ENCODE measurements at places on chromosomes 6 and 20.
A peak's percentile ranks its signal among the peaks of the same experiment; 100 is the strongest.

- no peak for ATAC-seq
These were observed 225.5 kb downstream of the BCKDHB start for GRCh38 chr6:80331974-80332373.

DNA sequence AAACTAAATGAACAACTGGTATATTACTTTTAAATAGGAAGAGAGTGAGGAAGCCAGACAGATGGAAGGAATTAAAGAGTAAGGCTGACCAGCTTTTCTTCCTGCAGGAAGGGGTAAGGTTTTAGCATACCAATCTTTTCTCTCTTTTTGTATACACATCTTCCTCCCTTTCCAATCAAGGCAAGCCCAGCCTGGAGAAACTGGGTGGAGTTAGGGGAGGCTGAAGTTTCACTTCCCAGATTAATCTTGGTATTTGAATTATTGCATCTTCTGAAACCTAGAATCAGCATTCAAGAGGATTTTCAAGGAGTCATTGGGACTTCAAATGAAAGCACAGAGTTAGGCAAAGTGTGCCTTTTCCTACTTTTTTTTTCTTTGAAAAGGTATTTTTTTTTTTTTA is 33.1 kb downstream of the TMEM14A start:
- no peak for ATAC-seq

GRCh38 chr6:48177786-48178185 is 66.8 kb upstream of the PTCHD4 start:
- no peak for ATAC-seq

DNA sequence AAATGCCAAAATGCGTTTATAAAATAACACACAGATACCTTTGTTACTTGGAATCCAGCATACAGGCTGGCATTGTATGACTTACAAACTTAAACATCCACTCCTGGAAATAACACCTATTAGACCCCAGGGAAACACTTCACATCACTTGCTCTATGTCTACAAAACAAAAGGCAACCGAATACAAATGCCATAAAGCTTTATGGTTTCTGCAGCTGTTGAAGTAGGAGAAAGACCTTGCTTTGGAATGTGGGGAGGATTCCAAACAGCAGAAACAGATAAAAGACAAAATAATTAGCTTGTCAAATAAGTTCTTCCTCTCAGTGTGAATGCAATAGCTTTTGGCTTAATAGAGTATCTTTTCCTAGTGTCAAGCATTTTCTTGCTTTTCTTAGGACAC is 9.8 kb upstream of the AMD1 start:
- no peak for ATAC-seq

- no peak for ATAC-seq
These were observed 106.7 kb upstream of the FLRT3 start for GRCh38 chr20:14444106-14444505.

DNA sequence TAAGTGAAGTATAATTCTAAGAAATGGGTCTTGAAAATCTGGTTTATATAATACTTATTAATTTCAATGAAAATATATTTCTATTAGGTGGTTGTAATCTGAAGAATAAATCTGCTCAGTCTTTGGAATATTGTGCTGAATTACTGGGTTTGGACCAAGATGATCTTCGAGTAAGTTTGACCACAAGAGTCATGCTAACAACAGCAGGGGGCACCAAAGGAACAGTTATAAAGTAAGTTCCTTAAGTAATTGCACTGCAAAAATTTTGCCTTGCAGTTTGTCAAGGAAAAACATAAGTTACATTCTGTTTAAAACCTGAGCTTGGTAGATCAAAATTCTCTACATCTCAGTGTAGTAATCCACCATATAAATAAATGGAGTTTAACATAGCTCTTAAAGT is 106.0 kb downstream of the MYO6 start:
- ATAC-seq = no peak

GRCh38 chr6:25958700-25959162 is 3.9 kb upstream of the TRIM38 start:
- no peak for ATAC-seq

DNA sequence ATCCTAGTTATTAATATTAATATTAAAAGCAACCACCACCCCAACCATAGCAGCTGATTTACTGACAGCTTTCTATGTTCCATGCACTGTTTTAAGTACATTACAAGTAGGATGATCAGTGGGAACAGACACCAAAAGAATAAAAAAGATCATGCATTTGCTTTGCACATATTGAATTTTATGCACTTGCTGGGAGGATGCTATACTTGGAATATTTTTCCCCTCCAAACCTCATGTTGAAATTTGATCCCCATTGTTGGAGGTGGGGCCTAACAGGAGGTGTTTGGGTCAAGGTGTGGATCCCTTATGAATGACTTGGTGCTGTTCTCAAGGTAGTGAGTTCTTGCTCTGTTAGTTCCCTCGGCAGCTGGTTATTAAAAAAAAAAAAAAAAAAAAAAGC is 178.9 kb upstream of the MYLIP start:
- ATAC-seq = no peak

DNA sequence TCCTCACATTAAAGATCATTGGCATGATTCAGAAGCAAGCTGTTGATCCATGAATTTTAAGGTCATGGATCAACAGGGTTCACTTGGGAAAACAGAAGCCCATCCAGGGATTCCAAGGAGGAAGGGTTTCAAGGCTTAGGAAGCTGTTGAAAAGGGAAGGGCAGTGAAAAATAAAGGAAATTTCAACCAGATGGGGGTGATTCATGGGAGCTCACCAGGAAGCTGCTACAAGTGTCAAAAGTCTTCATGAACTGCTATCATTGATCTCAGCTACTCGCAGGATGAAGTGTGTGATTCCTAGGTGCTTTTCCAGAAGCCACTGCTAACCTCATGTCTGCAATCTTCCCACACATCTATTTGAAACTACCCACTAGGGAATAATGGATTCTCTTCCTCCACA is 26.2 kb downstream of the ADTRP start:
- ATAC-seq = no peak

DNA sequence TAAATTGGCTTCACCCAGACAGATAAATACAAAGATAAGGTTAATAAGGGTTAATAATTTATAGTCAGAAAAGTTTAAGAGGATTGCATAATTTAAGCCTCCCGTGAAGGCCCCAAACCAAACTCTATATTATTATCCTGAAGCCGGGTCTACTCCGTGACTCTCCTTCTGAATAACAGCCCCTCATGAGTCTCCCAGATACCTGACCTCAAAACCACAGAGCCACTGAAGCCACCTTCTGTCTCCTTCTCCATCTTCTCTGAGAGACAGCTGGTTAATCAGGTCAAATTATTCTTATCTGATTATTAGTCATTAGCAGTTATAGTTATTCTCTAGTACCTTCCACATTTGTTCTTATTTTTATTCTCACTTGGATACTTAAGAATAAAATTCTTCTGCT is 569.2 kb upstream of the AGPAT4 start:
- ATAC-seq = no peak

- ATAC-seq = no peak
These were observed 49.1 kb downstream of the FAM120B start for GRCh38 chr6:170355661-170356060.

DNA sequence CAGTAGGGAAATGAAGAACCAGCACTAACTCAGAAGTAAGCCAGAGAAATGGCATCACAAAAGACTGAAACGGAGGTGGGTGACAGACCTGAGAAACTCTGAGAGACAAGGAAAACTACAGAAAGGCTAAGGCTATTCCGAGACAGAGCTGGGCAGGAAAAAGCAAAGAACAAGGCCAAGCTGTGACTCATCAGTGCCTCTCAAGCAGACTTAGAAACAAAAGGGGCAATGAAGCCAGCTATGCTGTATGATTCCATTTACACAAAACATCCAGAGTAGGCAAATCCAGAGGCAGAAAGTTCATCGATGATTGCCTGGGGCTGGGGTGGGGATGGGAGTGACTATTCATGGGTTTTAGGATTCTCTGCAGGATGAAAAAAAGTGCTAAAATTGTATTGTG is 50.0 kb downstream of the SLC23A2 start:
- ATAC-seq = no peak

- ATAC-seq = no peak
These were observed 193.0 kb downstream of the ZFAND3 start for GRCh38 chr6:38012573-38012972.

DNA sequence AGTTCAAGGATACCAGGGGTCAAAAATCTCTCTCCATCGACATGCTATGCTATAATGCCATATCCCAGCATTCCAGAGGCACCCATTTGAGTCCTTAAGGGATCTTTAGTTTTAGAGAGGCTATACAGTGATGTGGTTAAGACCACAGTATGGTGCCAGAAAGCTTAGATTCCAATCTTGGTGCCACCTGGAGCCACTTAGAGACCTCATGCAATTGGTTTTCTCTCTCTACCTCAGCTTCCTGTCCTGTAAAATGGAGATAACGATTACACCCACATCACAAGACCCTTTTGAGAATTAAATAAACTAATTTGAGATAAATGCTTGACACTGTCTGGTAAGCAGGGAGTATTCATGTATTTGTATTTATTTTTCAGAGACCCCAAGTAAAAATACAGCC is 39.0 kb downstream of the PLAGL1 start:
- no peak for ATAC-seq

DNA sequence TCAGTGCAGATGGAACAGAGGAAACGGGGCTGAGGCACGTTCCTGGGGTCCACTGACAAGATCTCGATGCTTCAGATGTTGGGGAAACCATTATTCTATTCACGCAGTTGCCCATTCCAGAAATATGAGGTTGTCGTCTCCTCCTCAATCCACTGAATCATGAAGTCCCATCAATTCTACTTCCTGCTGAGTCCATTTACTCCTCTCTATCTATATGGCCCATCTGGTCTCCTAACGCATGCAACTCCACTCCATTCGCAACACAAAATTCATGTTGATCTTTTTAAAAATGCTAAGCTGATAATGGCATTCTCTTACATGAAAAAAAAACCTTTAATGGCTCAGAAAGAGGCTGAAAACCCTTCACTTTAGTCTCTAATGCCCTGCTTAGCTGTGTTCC is 37.5 kb downstream of the MAP3K5 start:
- no peak for ATAC-seq

GRCh38 chr20:45181639-45182038 is 6.9 kb downstream of the PI3 start:
- ATAC-seq = no peak

DNA sequence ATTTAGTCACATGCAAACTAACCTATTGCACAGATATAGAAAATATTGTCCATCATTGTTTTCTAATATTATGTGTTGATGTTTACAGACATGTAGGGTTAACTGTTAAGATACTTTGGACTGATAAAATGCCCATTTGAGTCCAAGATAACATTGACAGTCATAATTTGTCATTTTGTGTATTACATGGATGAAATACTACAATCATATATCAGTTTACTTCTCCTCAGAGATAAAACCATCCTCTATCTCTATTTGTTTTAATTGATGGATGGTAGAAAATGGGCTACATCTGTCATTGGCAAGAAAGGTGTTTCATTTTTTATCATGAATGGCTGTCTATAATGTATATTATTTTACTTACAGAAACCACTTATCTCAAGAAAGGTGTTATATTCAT is 6.2 kb downstream of the EPHA7 start:
- no peak for ATAC-seq

GRCh38 chr6:2818593-2818992 is 23.1 kb downstream of the SERPINB1 start:
- ATAC-seq = peak; percentile 47

DNA sequence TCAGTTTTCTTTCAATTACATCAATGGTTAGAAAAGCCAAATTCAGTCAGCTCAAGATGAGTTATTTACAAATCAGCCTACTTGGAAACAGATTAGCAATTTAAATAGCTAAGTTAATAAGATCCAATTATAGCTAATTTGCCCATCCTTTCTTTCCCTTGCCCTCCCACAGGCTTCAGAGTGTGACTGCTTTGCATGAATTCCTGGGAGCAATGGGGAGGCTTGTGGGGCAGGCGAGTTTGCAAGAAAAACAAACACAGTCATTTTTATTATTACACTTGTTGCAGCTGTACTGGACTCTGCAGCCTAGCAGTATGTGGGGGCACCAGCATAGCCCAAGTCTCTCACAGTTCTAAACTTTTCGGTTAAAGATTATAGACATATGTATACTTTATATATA is 219.0 kb downstream of the NKAIN2 start:
- no peak for ATAC-seq

DNA sequence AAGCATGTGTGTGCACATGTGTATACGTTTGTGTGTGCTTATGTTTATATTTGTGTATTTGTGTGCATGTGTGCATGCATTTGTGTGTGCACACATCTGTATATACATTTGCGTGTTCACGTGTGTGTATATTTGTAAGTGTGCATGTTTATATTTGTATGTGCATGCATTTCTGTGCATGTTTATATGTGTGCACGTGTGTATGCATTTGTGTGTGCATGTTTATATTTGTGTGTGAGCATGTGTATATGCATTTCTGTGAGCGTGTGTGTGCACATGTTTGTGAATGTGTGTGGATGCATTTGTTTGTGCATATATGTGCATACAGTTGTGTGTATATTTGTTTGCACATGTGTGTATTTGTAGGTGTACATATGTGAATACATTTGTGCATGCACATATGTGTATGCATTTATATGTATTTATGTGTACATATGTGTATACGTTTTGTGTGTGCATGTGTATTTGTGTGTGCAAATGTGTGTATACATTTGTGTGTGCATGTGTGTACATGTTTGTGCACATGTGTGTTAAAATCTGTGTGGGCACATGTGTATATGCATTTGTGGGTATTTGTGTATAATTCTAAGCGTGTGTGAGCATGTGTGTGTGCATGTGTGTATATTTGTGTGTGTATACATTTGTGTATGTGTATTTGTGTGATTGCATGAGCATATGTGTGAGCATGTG is 140.4 kb upstream of the AFDN start:
- no peak for ATAC-seq

DNA sequence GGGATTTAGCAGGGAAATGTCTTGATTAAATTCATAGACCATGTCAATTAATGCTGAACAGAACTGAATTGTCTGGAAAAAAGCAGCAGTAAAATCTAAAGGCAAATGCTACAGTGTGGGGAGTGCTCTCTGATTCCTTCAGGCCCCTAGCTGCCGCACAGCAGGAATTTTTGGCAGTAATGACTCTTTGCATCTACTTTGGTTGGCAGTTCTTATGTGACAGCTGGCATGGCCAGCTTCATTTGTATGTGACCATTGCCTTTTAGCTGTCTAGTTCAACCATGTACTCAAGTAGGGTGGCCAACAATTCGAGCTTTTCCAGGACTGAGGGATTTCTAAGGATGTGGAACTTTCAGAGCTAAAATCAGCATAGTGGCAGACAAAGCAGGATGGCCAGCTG is 499.1 kb upstream of the MAN1A1 start:
- no peak for ATAC-seq

DNA sequence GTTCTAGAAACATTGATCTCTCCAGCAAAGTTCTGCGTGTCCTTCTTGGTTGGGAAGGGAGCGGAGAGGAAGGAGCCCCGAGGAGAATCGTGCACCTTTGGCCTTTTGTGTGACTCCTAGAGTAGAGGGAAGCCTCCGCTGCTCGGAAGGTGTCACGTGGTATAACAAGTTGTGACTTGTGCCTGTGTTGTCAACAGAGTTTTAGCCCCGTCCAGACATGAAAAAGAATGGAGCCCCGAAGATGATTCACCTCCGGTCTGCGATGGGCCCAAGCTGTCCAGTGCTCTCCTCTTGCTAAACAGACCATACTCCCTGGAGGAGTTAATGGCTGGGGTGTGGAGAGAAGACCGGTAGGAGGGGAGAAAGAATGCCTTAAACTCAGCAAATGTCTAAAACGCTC is 7.0 kb downstream of the EYA2 start:
- no peak for ATAC-seq

All from activated T-helper 17 cell treated with anti-CD3 and anti-CD28 coated beads, Interleukin-2, amount 50 U/mL, for 72 hours (primary cell).